ENCODE measurements at places on chromosomes 6 and 20. TPM values are rescaled to one million over a fixed set of nuclear protein-coding genes. Genes with fewer than 3 reads are reported as not detected.

The SUMO4 gene
- total RNA-seq = 0.82 TPM

The MICB gene
- 8.1 TPM for total RNA-seq

The WFDC10B gene
- total RNA-seq = not detected

The ITPR3 gene
- total RNA-seq = 3.4 TPM

The HLA-DRA gene
- 2.3 TPM for total RNA-seq

The CLVS2 gene
- total RNA-seq = 1.8 TPM

The BEND6 gene
- 0.90 TPM for total RNA-seq

The TRIM10 gene
- total RNA-seq = not detected

The PRSS16 gene
- 4.3 TPM for total RNA-seq

The BPI gene
- not detected for total RNA-seq

The GABRR1 gene
- not detected for total RNA-seq

The CSNK2B gene
- 190 TPM for total RNA-seq

The ANKEF1 gene
- total RNA-seq = 8.3 TPM

DNA sequence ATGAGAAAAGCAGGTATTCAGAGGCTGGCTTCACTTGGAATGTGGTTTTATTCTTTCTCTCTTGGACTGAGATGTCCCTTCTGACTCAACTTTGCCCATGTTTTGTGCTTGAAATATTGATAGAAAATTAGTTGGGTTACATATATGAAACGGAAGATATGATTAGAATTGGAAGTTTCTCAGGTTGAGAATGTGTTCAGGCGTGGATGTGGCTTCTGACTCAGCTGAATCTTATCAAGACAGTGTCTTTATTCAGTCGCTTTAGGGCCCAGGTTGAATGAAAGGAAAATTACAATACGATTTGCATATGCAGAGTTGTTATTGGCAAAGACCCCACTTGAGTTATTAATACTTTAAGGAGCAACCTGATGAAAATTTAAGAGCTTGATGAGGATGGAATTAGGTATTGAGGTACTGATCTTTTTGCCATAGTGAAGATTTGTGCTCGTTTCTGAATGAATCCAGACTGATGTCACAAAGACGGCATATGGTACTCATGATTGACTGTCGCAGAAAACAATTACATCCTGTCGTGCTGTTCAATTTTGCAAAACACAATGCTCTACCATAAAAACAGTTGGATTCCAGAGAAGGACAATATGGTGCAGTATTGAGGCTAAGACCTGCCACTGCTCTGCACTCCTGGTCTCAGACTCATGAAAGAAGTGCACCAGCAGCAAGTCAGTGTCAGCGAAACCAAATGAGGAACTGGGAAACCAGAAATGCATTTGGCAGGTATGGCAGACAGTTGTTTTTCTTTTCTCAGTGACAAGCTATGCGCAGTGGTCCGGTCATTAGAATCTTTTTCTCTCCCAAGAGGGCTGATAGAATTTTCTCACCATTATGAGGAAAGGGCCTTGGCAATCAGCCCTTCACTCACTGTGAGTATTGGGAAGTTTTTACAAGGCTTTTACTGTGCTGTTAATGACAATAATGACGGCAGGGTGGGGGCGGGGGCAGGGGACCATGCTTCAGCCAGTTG is 158.3 kb downstream of the DOK5 start:
- H3K27me3 ChIP-seq = no peaks in the 10 kb centered on the region
- no peaks in the 10 kb centered on the region for H3K36me3 ChIP-seq
- no peaks in the 10 kb centered on the region for H3K4me1 ChIP-seq
- DNase-seq = no peak
- no peak overlapping the region for H3K4me3 ChIP-seq
- no peak overlapping the region for H3K27ac ChIP-seq

DNA sequence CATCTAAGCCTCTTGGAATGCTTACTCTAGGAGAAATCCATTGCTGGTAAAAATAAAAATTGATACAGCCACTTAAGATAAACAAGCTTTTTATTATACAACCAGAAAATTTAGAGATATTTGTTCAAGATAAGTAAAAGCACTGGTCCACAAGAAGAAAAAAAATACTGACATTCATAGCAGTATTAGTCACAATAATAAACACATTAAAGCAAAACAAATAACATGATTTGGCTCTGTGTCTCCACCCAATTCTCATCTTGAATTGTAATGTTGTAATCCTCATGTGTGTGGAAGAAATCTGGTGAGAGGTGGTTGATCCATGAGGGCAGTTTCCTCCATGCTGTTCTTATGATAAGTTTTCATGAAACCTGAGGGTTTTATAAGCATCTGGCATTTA is 1093.5 kb upstream of the ADGRB3 start:
- no peaks in the 10 kb centered on the region for H3K36me3 ChIP-seq
- DNase-seq = no peak
- H3K27ac ChIP-seq = no peak overlapping the region
- H3K27me3 ChIP-seq = no peaks in the 10 kb centered on the region
- H3K4me3 ChIP-seq = no peak overlapping the region
- H3K4me1 ChIP-seq = no peaks in the 10 kb centered on the region

- peak overlapping the region; percentile 89 for H3K27ac ChIP-seq
- H3K4me3 ChIP-seq = no peak overlapping the region
Measured at GRCh38 chr20:41174782-41175181, 37.4 kb downstream of the PLCG1 start.

- no peak overlapping the region for H3K27ac ChIP-seq
- no peaks in the 10 kb centered on the region for H3K4me1 ChIP-seq
- no peak overlapping the region for H3K4me3 ChIP-seq
- no peaks in the 10 kb centered on the region for H3K36me3 ChIP-seq
Measured at GRCh38 chr20:1489764-1490436, 1.3 kb downstream of the SIRPB2 start.

DNA sequence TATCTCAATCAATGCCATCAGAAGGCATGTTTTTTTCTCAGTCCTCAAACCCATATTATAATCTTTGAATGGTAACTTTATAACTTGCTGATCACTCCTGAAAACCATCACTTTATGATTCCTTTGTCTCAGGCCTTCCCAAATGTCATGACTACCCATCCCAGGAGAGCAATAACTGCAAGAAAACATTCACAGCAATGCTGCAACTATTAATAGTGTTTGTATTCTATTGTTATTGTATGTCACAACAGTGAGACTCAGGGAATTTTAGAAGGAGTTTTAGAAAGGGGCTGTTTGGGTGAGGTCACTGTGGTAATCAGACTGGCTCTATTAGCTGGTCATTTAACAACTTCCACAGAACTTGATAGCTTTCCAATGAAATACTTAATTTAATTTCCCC is 301.4 kb upstream of the TBX18 start:
- H3K4me3 ChIP-seq = no peak overlapping the region
- no peak for DNase-seq
- H3K4me1 ChIP-seq = no peaks in the 10 kb centered on the region
- H3K27me3 ChIP-seq = no peaks in the 10 kb centered on the region

GRCh38 chr20:23874747-23875146 is 4.8 kb downstream of the CST5 start:
- H3K4me3 ChIP-seq = no peak overlapping the region
- DNase-seq = no peak
- no peak overlapping the region for H3K27ac ChIP-seq
- H3K27me3 ChIP-seq = no peaks in the 10 kb centered on the region
- no peaks in the 10 kb centered on the region for H3K36me3 ChIP-seq
- peaks cover 14% of the 10 kb centered on the region for H3K4me1 ChIP-seq

DNA sequence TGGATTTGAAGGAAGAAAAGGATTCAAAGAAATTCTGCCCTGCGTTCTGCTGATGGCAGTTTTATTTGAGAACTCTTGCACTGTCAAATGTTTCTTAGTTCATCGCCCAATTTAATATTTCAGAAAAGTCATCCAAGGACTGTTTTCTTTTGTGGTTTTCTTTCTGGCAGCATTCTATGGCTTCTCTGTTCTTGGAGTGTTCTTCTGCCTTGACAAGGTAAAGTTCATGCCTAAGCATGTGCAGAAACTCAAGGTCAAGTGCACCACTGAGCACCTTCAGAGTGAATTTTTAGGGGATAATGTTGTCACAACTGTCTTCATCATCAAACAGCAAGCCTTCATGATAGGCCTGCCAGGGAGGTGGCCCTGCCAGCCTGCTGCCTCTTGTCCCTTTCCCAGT is 225.6 kb downstream of the PLCB1 start:
- no peak for DNase-seq
- H3K27me3 ChIP-seq = no peaks in the 10 kb centered on the region
- H3K4me3 ChIP-seq = no peak overlapping the region
- peaks cover 18% of the 10 kb centered on the region for H3K4me1 ChIP-seq

DNA sequence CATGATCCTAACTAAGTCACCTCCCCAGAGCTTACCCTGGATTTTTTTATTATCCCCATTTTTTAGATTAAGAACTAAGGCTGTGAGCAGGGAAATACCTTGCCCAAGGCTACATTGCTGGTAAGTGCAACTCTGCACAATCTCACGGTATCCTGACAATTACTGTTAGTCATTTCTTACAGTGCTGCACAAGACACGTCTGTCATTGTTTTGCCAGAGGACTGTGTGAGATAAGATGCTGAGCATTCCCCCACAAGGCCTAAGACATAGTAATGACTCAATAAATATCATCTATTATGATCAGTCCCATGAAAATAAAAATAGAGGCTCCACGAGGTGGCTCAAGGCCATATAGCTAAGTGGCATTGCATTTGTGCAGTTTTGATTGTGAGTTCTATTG is 21.0 kb downstream of the PFDN4 start:
- H3K36me3 ChIP-seq = no peaks in the 10 kb centered on the region
- H3K4me1 ChIP-seq = peaks cover 8% of the 10 kb centered on the region
- H3K27me3 ChIP-seq = no peaks in the 10 kb centered on the region
- H3K4me3 ChIP-seq = no peak overlapping the region
- H3K27ac ChIP-seq = no peak overlapping the region

DNA sequence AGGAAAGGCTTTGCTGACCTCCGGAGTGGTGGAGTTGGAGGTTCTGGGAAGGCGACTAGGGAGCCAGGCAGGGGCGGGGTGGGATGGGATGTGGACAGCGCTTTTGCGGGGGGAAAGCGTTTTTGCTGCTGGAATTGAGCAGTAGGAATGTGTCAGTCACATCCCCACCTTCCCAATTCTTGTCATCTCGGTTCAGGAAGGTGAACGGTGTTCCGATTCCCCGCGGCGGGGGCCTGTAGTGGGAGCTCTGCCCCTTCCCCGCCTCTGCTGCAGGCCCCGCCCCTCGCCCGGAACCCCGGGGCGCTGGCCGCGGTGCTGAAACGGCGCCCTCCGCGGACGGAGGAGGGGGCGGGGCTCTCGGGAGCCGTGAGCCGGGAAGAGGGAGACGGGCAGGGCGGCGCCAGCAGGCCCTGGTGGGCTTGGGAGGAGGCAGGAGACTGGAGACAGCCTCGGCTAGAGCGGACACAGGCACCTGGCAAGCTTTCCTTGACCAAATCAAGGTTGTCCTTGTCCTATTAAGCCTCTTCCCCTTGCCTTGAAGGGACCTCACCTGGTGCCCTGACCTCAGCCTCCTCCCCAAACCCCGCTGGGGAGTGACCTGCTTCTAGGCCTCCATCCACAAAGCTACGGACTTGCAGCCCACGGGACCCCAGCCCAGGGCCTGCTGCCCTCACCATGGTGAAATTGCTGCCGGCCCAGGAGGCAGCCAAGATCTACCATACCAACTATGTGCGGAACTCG is at the start of gene LHFPL5:
TSS of gene LHFPL5 (plus strand) at position 357 of the 741 bp plus-strand sequence. CDS start at position 676, 319 bp downstream.
- no peaks in the 10 kb centered on the region for H3K27me3 ChIP-seq
- no peaks in the 10 kb centered on the region for H3K4me1 ChIP-seq
- no peak within 1 kb of the TSS for H3K27ac ChIP-seq
- H3K36me3 ChIP-seq = no peaks in the 10 kb centered on the region

- H3K4me3 ChIP-seq = no peak overlapping the region
- DNase-seq = no peak
- H3K36me3 ChIP-seq = no peaks in the 10 kb centered on the region
- H3K4me1 ChIP-seq = peaks cover 5% of the 10 kb centered on the region
- no peaks in the 10 kb centered on the region for H3K27me3 ChIP-seq
- H3K27ac ChIP-seq = no peak overlapping the region
Measured at GRCh38 chr6:48061265-48061990, 49.6 kb downstream of the PTCHD4 start.

GRCh38 chr6:71205336-71205956 is 83.2 kb upstream of the OGFRL1 start:
- H3K27ac ChIP-seq = no peak overlapping the region
- no peaks in the 10 kb centered on the region for H3K4me1 ChIP-seq
- no peaks in the 10 kb centered on the region for H3K27me3 ChIP-seq
- H3K36me3 ChIP-seq = no peaks in the 10 kb centered on the region
- H3K4me3 ChIP-seq = no peak overlapping the region

DNA sequence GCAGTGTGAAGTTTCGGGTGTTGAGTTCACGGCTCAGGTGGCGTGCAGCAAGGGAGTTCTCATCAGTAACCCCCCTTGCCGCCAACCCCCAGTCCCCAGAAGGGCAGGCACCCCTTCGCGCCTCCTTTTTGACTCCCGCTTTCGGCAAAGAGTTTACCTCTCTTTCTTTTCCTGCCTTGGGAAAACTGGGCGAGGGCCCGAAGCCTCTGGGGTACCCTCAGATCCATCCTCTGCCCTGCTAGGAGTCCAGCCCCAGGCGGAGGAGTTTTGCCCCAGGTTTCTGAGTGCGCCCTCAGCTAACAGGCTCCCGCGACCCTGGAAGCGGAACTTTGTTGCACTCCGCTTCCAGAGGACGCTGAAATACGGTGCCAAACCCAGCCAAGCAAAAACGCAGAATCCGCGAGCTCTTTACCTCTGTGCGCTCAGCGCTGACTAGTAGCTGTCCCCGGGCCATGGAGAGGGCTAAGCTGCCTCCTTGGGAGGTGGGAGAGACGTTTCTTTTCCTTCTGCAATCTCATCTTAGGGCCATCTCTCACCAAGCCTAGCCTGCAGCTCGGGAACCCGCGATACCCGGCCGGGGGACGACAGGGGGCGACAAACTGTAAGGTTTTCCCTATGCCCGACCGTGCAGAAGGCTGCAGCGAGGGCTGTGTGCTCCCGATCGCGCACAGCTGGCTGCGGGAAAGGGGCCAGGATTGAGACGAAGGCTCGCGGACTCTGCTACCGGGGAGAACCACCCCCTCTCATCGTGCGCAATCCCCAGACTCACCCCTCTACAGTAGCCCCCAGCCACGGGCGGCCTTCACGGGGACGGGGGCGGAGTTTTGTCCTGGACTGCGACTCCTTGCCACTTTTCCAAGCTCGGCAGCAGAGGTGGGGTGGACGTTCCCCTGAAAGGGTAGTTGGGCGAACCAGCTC is 2.7 kb upstream of the PAX1 start:
- DNase-seq = peak; percentile 94
- H3K36me3 ChIP-seq = no peaks in the 10 kb centered on the region
- peak overlapping the region; percentile 38 for H3K4me3 ChIP-seq
- peaks cover 8% of the 10 kb centered on the region for H3K4me1 ChIP-seq
- H3K27me3 ChIP-seq = peaks cover 100% of the 10 kb centered on the region

DNA sequence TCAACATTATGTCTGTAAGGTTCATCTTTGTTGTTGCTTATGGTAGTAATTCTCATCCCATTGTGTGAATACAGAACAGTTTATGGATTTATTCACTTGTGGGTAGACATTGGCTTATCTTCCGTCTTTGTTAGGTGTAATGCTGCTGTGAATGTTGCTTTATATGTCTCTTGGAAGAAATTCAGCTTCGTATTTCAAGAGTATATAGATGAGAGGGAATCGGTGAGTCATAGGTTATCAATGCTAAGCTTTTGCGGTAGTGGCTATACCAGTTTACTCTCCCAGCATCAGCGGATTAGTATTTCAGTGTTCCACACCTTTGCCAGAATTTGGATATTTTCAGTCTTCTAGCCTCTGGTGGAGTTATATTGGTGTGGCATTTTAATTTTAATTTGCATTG is 77.8 kb downstream of the ZFAND3 start:
- no peak for DNase-seq
- no peaks in the 10 kb centered on the region for H3K27me3 ChIP-seq
- peaks cover 3% of the 10 kb centered on the region for H3K4me1 ChIP-seq
- H3K4me3 ChIP-seq = no peak overlapping the region
